ENCODE measurements at places on chromosomes 13 and 19.

DNA sequence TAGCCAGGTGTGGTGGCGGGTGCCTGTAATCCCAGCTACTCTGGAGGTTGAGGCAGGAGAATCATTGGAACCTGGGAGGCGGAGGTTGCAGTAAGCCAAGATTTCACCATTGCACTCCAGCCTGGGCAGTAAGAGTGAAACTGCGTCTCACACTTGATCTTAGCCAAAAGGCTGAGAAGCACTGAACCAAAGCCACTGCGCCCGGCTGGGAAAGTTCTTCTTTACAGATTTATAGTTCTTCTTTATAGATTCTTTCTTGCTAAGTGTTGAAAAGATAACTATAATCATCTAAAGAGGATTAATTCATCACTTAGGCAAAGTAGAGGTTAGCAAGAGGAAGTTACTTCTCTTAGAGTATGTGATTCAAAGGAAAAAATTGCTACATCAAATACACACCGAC lies 11.1 kb downstream of the ZNF417 start:
- DNase-seq = no peak

DNA sequence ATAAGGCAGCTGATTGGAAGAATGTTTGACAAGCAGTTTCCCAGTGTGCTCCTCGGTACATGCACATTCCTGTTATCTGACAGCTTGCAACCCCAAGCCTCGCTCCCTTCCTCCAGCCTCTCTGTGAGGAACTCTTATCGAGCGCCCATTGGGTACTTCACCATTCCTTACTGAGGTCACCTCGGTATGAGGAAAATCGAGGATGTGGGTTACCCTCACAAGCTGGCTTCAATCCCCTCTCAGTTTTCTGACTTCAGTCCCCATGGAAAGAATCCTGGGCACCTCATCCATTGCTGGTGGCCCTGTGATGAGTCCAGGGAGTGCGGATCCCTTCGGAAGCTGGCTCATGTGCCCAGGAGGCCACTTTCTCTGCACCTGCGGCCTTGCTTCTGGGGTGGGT lies 17.3 kb downstream of the TEX29 start:
- DNase-seq = no peak

- no peak for DNase-seq
Observed at GRCh38 chr19:39307822-39308530, 11.8 kb downstream of the IFNL1 start.

DNA sequence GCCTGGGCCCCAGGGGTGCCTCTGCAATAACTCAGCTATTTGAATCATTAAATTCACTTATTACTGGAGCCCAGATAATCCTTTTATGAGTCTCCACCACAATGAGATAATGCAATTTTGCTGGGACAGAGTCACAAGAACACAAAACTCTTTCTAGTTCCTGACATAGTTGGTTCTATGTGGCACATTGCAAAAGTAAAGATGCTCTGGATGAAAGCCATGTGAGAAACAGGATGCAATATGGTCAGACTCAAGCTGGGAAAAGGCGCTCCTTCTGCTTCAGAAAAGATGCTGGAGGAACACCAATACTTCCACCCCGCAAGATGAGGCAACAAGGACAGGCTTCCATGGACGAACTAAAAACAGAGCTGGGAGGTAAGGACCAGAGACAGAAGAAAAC lies 5.7 kb downstream of the ANKRD27 start:
- no peak for DNase-seq

DNA sequence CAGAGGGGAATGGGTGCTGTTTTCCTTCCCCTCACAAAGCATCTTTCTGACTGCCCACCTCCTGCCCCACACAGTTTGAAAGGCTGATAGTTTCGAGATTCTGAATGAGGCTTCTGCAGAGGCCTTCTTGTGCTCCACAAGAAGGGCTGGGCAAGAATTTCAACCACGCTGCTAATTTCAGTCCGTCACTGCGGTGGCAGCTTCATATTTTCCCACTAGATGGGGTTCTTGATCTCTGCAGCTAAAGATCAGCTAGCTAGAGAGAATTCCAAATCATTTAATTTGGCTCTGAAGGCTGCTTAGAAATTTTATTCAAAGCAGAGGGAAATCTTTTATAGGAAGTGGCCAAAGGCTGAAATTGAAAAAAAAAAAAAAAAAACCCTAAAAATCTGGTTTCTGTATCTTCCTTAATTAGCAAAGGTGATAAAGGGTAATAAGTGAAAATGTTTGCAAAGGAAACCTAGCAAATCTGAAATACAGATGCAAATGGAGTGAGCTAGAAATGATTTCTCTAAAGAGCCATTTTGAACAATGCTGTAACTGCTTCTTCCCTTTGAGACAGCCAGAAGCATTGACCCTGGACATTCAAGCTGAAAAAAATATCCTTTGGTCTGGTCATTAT lies 38.0 kb upstream of the C13orf42 start:
- no peak for DNase-seq

DNA sequence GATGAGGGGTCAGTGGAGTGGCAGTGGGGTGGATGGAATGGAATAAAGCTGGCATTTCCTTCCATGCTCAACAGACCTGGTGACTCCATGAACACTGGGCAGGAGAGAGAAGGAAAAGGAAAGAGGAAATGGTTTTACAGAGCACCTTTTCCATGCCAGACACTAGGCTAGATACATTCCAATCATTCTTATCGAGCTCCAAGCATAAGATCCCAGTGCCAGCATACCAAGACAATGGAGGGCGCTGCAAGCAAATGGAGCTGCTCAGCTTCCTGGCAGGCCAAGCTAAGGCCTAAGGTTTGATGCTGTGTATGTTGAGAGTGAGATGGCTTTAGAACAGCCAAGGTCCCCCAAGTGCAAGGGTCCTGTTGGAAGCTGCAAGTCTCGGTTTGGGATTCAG lies 113.2 kb downstream of the HSPH1 start:
- no peak for DNase-seq

GRCh38 chr19:5002143-5002542 lies 33.2 kb downstream of the KDM4B start:
- DNase-seq = no peak

- peak; percentile 80 for DNase-seq
Observed at GRCh38 chr19:46728693-46729339, 11.9 kb upstream of the PRKD2 start.

DNA sequence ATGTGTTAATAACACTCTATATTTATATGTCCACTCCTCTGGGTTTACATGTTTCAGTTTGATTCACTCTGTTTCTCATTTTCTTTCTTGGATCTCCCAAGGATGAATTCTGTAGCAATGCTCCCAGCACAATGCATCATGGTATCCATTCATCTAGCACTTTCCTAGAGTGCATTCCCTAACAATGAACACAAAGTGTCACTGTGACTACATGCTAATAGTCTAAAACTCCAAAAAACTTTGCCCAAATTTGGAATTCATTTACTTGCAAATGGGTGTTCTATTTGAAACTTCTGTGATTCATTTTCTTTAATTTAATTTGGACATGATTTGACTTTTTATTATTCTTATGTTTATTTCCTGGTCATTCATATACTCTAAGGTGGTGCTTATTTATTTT lies 286.3 kb downstream of the POU4F1 start:
- no peak for DNase-seq

DNA sequence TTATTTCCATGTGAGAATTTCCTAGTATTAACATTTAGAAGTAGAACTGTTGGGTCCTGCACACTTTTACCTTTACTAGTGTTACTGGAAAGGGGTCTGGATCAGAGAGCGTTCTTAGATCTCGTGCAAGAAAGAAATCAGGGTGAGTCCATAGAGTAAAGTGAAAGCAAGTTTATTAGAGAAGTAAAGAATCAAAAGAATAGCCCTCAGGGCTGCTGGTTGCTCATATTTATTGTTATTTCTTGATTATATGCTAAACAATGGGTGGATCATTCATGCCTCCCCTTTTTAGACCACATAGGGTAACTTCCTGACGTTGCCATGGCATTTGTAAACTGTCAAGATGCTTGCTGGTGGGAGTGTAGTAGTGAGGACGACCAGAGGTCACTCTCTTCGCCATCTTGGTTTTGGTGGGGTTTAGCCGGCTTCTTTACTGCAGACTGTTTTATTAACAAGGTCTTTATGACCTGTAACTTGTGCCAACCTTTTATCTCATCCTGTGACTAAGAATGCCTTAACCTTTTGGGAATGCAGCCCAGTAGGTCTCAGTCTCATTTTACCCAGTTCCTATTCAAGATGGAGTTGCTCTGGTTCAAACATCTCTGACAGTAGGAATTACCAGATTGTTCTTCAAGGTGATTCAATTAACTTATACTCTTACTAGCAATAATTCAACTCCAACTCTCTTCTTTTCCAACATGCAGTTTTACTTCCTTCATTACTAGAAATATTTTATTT lies 27.4 kb downstream of the NDFIP2 start:
- no peak for DNase-seq

GRCh38 chr13:24308068-24308445 lies 1.3 kb upstream of the C1QTNF9 start:
- no peak for DNase-seq

DNA sequence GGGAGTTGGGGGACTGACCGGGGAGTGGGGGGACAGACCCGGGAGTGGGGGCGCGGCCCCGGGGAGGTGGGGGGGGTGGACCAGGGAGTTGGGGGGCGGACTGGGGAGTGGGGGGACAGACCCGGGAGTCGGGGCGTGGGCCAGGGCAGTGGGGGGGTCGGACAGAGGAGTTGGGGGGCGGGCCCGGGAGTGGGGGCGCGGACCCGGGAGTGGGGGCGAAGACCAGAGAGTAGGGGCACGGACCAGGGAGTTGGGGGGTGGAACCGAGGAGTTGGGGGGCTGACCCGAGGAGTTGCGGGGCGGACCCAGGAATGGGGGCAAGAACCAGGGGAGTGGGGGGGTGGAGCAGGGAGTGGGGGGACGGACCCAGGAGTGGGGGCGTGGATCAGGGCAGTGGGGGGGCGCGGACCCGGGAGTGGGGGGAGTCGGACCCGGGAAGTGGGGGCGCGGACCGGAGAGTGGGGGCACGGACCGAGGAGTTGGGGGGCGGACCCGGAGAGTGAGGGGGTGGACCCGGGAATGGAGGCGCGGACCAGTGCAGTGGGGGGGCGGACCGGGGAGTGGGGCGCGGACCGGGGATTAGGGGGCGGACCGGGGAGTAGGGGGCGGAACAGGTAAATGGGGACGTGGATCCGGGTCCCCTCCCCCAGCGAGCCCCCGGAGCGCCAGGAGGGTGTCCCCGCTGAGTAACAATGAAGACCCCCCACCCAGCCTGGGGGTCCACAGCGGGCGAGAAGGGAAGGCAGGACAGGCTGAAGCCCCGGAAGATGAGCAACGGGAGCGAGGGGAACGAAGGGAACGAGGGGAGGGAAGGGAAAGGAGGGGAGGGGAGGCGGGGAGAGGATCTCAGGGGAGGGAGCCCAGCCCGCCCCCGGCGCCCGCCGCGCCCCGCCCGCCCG lies 589 bp downstream of the R3HDM4 start:
- DNase-seq = no peak

GRCh38 chr13:71751073-71751472 lies 115.9 kb downstream of the DACH1 start:
- no peak for DNase-seq

GRCh38 chr13:38202740-38203139 lies 146.9 kb upstream of the UFM1 start:
- no peak for DNase-seq

DNA sequence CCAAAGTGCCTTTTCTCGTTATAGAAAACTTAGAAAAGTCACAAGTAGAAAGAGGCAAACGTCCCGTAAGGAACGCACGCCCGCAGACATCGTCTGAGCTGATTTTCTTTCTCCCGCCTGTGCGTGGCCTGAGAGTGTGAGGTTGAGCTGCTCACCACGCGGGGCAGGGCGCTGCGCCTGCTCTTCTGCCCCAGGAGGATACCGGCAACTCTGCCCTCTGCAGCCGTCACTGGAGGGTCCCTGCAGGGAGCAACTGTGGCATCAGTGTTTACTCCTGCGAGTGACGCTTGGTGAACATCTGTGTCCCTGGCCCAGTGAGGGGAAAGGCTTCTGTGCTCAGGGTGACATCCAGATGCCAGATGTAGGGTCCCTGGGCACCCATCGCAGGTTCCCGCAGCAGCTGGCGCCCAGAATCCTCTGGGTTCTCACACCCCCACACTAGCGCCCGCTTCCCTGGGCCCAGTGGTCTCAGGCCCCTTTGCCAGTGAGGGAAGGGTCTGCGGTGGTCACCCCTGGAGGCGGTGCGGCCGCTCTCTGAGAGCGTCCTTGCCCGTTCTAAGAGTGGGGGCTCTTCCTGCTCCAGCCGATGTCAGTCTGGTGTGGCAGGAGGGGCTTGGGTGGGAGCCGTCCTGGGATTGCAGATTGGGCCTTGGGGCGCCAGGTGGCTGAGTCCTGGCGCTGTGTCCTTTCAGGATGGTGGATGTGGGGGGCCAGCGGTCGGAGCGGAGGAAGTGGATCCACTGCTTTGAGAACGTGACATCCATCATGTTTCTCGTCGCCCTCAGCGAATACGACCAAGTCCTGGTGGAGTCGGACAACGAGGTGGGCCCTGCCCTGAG lies 17.4 kb upstream of the GNA15 start:
- DNase-seq = no peak

DNA sequence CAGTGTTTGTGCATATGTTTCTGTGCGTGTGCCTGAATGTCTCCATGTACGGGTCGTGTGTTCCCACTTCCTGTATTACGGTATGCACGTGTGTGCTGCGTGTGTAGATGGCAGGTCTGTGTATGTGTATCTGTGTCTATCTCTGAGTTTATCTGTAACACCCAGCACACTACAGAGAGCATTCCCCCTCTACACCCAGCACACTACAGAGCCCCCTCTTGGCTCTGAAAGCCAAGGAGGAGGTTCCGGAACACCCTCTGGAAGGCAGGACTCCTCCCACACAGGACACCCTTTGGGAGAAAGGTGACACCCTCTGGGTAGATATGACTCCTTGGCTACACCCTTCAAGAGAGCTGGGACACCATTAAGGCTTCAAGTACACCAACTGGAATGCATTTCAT lies 2.1 kb upstream of the ERFL start:
- no peak for DNase-seq

GRCh38 chr13:30362869-30363268 lies 55.5 kb upstream of the KATNAL1 start:
- no peak for DNase-seq

DNA sequence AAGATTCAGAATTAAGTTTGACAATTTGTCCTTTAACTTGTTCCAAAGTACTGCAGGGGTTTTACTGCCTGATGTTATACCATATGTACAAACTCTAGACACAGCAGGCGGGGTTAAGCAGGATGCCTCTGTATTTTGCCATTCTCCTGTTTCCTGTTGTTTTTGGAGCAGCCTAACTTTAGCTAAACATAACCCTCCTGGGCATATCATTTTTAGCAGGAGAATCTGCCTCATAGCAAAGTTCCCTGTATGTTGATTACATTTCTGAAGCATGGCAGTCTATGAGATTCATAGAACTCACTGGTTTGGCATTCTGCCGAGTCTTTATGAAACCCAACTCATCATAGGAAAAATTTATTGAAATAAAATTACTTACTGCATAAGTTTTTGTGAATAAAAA lies 5.2 kb downstream of the LHFPL6 start:
- DNase-seq = no peak

- no peak for DNase-seq
Observed at GRCh38 chr13:113888701-113889330, 24.9 kb upstream of the GAS6 start.

- no peak for DNase-seq
Observed at GRCh38 chr13:52405767-52406494, at the start of gene THSD1. TSS of gene THSD1 (minus strand) at chr13:52406172. CDS start at chr13:52402600, 3,572 bp downstream.

- DNase-seq = no peak
Observed at GRCh38 chr13:32086366-32086765, 54.8 kb downstream of the FRY start.
